ENCODE measurements at places on chromosomes 7 and 10.

DNA sequence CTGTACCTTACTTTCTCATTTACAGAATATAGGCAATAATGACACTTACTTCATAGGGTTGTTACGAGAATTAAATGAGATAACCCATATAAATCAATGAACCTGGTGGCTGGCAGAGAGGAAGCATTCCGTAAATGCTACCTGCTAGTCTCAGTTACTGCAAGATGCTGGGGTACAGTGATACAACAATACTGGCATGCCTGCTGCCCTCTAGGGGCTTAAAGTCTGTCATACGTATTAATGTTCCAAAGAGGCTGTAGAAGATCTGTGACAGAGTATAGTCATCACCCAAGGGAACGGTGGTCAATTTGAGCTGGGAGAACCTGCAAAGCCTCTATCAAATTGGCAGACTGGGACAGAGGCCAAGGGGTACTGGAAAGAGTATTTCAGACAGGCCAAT, 421.5 kb downstream of the GPAM start:
- DNase-seq, result no peak

DNA sequence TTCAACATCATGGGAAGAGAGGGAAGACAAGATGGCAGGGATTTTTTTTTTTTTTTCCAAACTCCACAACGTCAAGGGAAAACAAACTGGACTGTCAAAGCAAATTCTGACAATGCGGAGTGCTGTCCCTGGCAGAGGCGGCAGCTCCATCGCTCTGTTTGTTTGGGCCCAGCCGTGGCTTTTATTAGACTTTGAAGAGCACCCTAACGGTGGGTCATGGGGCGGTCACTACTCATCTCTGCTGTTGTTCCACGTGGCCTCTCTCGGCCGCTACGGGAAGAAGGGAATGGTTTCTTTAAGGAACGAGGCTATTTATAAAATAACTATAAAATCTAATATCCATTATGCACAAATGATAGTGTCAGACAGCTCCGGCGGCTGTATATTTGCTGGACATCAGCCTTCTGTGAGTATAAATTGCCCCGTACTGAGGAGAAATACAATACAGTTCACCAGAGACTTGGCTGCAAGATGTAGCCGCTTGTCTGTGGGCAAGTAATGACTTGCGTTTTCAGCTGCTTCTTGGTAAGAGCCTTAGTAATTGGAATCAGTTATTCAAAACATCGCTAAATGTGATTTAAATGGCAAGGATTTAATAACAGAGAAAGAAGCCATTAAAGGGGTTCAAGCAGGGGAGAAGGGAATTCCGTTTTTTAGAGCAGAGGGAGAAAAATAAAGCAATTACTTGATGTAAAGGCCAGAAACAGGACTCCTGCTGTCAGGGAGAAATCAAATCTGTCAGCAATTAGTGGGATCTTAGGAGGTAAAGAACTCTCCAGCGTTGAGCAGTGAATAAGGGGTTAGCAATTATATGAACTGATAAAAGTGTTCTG, 61.7 kb upstream of the RAB11FIP2 start:
- DNase-seq, result no peak

- DNase-seq, result no peak
Observed at GRCh38 chr10:76190634-76191270, 759.3 kb downstream of the LRMDA start.

GRCh38 chr7:41201021-41201420, 501.9 kb downstream of the INHBA start:
- no peak for DNase-seq

DNA sequence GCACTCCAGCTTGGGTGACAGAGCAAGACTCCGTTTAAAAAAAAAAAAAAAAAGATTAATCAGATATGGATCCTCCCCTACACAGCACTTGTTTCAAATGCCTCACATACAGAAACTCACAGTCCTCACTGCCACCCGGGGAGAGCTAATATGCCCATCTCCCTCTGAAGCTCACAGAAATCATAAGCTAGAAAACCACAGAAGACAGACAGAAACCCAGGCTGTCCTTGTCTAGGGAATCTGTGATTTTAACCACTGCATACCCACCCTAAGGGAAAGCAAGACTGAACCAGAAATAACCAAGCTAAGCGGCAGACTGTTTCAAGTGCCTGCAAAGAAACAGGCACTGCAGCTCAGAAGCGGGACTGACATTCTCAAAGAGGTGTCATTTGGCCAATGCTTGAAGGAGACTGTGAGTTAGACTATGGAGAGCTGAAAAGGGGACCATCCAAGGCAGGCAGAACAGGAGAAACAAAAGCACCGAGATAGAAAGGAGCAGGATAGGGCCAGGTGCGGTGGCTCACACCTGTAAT, 37.6 kb downstream of the SLC37A3 start:
- no peak for DNase-seq

- no peak for DNase-seq
Observed at GRCh38 chr7:70405241-70405640, 726.7 kb upstream of the GALNT17 start.
